ENCODE measurements at places on chromosomes 11 and 22.

- DNase-seq = no peak
These were observed 1.6 kb upstream of the THOC5 start for GRCh38 chr22:29555065-29555644.

- no peak for DNase-seq
These were observed 171.3 kb upstream of the SOX6 start for GRCh38 chr11:16527525-16528246.

DNA sequence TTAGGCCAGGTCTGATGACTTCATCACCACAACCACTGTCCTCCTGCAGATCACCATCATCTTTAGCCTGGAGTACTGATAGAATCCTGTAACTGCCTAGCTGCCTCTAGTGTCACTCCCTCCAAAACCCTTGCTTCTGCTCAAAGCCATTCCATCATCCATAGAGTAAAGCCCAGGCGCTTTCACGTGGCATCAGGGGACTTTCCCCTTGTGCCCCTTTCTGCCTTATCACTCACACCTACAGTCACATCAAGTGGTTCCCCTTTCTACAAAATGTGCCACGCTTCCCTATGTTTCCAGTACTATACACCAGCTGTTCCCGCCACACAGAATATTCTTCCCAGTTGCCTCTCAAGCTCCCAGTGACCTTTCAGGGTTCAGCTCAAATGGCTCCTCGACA lies 75.9 kb downstream of the MN1 start:
- DNase-seq = no peak

DNA sequence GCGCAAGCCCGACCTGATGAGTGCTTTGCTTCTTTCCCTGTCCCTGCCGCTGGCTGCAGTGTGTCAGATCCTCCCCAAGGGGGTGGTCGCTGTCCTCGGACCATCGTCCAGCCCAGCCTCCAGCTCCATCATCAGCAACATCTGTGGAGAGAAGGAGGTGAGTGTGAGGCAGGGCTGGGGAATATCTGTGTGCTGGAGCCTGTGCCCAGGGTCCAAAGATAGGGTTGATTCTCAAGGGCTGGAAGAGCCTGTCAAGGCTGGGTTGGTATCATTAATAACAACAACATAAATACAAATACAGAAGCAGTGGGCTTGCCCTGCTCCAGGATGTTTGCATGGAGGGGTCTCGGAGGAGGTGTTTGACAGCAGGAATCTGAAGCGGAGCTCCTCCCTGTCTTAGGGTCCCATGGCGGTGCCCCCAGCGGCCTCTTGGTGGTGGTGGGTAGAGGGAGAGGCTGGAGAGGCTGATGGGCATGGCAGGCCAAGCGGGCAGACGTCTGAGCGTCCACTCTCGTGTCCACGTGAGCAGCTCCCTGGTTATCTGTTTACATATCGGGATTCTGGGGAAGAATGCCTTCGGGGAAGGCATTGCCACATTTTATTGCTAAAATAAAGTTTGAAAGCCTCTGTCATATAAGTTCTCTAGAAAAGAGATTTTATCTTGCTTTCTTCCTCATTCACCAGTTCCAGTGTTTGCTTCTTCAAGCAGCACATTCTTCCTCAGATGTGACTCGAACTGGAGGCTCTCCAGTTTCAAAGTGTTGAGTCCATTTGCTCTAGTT lies 208.4 kb upstream of the TBCEL start:
- DNase-seq = no peak

GRCh38 chr11:123238297-123238696 lies 43.2 kb upstream of the CLMP start:
- no peak for DNase-seq

- DNase-seq = no peak
These were observed 437 bp downstream of the SLC43A3 start for GRCh38 chr11:57426439-57426928.

- no peak for DNase-seq
These were observed 88.3 kb downstream of the TSPAN18 start for GRCh38 chr11:44814881-44815592.

DNA sequence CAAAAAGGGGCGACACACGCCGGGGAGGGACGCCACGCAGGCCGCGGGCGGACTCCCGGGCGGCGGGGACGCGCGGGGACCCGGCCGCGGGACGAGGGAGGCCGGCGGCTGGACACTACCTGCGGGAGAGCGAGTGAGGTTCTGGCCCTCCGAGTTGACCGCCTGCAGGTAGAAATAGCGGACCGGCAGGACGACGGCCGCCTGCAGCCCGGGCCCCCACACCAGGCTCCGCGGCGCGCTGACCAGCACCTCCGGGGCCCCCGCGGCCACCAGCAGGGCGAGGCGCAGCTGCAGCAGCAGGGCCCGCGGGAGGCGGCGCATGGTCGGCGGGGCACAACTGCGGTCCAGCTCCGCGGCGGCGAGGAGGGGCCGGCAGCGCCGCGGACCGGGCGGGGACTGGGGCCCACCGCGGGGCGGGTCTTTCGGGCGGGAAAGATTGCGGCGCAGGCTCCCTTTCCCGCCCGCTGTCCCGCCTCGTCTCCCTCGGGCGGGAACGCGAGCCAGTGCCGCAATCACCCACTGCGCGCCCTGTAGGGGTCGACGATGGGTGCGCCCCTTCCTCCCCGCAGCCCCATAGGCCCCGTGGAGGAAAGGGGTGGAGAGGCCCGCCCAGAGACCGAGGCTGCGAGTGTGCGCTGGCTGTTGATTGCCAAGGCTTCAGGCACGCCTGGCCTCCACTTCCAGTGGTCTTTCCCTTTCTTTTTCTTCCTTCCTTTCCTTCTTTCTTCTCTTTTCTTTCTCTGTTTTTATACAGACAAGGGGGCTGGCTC lies at the start of gene POGLUT3:
Gene POGLUT3 (minus strand): TSS at position 339 of the 770 bp plus-strand sequence. CDS start 18 bp downstream, at position 321.
- peak; percentile 46 for DNase-seq

GRCh38 chr11:64489831-64490441 lies 101.1 kb upstream of the SLC22A12 start:
- DNase-seq = peak; percentile 23

Measured in CD4-positive, alpha-beta T cell treated with Interleukin-17A for 1 hour (primary cell).